ENCODE measurements at places on chromosomes 6 and 20. TPM values are rescaled to one million over a fixed set of nuclear protein-coding genes. Genes with fewer than 3 reads are reported as not detected.

The TBXT gene
- not detected for polyA plus RNA-seq

The BPIFB1 gene
- polyA plus RNA-seq, result not detected

The GPX5 gene
- not detected for polyA plus RNA-seq

The GJA10 gene
- polyA plus RNA-seq, result not detected

The OR2J1 gene
- not detected for polyA plus RNA-seq

The SLC17A1 gene
- 33.9 TPM for polyA plus RNA-seq

The LY6G6D gene
- polyA plus RNA-seq, result not detected

The CD24 gene
- polyA plus RNA-seq, result 1,102 TPM

The MATN4 gene
- polyA plus RNA-seq, result 0.25 TPM

The HLA-G gene
- polyA plus RNA-seq, result 6.9 TPM

The C4B gene
- polyA plus RNA-seq, result 22.3 TPM

DNA sequence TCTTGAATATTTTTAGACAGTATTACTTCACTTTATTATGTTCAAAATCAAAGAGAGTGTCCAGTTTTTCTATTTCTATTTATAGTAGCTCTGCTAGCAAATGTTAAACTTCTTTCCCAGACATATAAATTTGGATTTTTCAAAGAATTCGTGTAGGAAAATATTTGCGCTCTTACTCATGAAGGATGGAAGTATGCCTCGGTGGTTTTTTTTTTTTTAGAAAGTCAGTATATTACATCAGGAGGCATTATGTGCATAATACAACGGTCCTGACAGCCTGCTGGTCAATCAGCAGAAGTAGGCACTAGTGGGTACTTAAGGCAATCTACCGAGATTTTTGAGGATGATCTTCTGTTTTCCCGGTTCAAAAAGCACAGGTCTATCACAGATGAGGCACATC, 249.3 kb downstream of the TBX18 start:
- no peak for DNase-seq

DNA sequence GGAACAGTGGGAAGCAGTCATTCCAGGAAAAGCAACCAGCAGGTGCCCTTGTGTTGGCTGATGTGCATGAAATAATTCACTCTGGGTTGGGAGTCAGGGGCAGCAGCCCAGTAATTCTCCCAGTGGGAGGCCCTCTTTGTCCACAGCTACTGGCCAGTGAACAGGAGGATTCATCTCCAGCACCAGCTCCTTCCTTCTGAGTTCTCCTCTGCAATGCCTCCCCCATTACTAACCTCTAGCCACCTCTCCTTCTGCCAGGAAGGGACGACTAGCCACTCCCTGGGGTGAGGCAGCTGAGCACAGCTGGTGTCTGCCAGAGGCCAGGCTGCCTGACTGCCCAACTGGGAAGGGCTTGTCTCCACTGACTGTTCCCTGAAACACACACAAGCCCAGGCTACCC, 12.5 kb upstream of the R3HDML start:
- DNase-seq, result no peak

GRCh38 chr6:81735756-81736380, 16.6 kb downstream of the TENT5A start:
- no peak for DNase-seq

DNA sequence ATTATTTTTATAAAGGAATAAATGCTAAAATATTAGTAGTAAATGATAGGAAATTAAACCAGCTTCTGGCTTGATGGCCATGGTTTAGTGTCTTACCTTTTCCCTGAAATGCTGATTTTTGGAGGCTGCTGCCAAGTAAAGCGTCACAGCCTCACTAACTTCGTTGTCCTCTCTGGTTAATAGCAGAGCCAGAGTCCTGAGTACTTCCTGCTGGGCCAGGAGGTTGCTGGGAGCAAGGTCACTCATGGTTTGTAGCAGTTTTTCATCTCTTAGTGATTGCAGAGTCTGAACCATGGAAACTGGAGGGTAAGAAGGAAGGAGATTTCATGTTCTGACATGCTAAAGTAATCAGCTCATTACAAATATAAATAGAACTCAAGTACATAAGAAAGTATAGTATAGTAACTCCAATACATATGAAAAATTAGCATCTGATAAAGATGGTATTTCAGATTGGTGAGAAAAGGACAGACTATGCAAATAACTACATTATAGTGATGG, 26.5 kb upstream of the ARMH2 start:
- DNase-seq, result no peak

- DNase-seq, result no peak
Measured at GRCh38 chr20:56711018-56711417, 81.9 kb downstream of the TFAP2C start.

GRCh38 chr6:18654821-18655220, 267.7 kb downstream of the RNF144B start:
- no peak for DNase-seq

DNA sequence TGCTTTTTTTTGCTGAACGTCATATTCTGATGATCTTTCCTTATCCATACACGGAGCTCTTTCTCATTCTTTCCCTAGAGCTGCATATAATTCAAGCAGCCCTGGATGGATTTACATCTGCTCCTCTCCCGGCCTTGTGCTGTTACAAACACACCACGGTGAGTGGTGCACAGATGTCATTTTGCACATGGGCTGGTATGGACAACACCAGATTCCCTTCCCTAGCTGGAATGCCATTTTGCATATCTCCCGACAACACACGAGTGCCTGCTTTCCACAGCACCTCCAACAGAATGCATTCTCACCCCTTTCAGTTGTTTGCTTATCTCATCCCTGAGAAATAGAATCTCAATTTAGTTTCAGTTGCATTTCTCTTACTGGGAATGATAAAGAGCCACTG, 69.5 kb upstream of the AFDN start:
- DNase-seq, result no peak

GRCh38 chr6:81938991-81939732, 186.7 kb upstream of the TENT5A start:
- DNase-seq, result no peak

DNA sequence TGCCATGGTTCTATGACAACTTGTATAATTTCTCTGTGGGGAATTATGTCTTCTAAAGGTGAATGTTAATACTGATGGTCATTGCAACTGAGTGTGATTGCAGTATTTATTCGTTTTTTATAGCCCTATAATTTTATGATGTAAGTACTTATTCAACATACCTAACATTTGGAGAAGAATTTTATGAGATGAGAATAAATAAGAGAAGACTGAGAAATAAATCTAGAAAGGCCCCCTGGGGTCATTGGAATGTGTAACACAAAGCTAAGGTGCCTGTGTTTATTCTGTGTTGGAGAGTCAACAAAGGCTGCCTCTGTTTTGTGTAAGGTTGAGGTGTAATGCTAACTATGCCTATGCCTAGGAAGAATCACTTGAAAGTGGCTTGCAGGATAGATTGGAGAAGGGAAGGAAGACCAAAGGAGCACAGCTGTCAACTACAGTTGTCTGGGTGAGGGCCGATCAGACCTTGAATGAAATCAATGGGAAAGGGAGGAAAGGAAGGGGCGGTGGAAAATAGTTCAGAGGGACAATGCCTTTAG, 1076.7 kb downstream of the KIF16B start:
- no peak for DNase-seq

DNA sequence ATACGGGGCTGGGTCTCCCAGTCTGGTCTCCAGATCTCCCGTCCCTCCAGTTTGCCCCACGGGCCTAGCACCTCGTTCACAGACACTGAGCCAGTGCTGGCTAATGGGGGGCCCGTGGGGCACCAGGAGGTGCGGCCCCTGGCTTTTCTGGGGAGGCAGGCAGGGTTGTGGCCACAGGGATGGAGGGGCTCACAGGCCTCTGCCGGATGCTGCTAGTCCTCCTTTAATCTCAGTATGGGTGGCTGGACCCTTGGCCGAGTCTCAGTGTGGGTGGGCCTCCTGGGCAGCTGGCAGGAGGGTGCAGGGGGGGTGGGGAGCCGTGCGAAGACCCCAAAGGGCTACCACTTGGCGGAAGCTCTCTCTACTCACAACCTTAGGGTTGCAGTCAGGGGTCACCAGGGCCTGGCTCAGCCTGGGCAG, 1.6 kb upstream of the SOX18 start:
- no peak for DNase-seq

DNA sequence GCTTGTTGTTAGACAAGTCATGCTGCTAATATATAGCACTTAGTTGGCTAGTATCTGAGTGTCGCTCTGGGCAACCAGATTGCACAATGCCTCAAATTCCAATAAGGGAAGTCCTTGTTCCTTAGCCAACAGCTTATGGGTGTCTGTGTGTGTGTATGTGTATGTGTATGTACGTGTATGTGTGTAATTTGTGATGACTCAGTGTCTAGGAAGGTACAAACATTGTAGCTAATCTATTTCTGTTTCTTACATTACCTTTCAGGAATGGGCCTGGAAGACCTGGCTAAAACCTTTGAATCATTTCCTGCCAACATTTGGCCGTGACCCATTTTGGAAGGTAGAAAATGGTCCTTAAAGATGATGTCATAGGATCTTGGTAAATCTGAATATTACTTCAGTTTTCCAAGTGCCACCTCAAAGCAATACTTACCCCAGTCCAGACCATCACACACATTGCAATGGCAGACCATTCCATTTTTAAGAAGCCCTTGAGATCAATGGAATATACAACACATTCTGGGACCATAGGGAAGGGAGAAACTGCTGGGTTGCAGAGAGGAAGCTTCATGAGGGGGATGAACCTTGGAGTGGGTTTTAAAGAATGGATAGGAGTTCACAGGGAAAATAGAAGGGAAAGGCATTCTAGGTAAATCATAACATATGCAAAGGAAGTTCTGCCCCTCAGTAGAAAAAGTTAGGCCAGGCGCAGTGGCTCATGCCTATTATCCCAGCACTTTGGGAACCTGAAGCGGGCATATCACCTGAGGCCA, 25.1 kb downstream of the NEDD9 start:
- no peak for DNase-seq

DNA sequence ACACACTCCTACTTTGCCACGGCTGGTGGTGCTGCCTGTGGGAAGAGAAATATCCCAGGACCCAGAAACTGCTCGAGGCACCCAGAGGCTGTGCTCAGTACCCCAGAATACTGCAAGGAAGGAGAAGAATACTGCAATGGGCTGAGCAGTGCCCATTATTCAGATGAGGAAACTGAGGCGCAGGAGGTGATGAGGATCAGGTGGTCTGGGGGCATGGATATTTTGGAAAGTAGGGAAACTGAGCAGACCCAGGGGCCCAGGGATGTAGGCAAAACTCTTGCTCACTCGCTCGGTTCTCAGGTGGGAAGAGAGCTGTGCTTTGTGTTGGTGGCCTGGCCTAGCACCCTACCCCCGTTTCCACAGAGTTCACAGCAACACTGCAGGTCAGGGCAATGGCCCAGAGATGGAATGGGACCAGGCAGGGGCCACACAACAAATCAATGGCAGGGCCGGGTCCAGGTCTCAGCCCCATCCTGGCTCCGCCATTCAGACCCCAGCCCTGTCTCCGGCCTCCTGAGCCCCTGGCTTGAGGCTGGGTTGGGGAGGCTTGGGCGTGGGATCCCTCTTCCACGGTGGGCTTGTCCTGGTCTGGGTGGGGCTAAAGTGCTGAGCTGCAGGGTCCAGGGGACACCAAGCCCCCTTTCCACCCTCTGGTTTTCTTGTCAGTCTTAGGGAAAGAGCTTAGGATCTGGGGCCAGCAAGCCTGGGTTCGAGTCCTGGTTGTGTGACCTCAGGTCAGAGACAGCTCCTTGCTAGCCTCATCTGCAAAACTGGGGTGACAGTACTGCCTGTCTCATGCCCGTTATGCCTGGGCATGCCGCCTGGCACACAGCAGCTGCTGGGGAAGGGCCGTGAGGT, 33.9 kb downstream of the SUN5 start:
- DNase-seq, result no peak

DNA sequence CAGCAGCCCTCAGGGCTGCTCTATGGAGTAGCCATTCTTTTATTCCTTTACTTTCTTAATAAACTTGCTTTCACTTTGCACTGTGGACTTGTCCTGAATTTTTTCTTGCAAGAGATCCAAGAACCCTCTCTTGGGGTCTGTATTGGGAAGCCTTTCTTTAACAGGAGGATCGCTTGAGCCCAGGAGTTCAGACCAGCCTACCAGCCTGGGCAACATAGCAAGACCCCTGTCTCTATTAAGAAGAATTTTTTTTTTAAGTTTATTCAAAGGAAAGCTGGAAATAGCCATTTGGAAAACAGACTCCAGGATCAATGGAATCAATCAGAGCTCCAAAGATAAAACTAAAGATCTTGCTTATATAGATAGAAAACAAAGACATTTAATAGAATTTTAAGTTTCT, 29.1 kb downstream of the OR2B2 start:
- DNase-seq, result no peak

DNA sequence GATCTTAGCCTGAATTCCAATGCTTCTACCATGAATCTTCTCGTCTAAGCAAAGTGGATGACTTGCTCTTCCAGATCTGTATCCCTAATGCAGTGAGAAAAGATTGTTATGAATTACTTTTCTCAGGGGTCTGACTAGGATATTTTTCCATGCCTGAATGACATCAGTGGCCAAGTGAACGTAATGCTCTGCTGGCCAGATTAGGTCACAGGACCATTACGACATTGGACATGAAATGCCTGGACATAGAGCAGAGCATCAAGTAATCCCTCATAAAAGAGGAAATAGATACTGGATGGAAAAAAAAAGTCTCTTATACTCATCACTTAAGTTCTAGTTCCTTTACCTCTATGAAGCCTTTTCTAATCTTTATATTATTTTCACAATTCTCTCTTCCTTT, 12.1 kb upstream of the THEMIS start:
- no peak for DNase-seq

DNA sequence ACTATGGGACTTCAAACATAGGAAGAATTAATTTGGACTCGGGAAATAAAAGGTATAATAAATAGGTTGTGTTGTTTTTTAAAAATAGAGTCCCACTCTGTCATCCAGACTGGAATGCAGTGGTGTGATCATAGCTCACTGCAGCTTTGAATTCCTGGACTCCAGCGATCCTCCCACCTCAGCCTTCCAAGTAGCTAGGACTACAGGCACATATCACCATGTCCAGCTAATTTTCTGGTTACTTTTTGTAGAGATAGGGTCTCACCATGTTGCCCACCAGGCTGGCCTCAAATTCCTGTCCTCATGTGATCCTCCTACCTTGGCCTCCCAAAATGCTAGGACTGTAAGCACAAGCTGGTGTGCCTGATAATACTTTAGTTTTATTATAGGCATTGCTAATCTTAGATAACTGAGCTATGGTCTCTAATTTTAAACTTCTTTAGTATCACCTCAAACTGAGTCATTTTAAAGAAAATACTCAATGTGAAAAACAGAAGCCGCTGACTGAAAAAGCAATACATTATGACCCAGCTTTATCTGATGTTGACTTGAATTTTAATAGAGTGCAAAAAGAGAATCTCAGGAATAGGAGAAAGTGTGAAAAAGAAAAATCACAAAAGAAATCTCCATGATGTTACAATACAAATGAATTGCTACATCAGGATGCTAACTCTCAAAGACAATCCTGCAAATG, 251.0 kb downstream of the RNGTT start:
- no peak for DNase-seq

- no peak for DNase-seq
Measured at GRCh38 chr6:106141441-106142237, 55.5 kb downstream of the PRDM1 start.

Data from left kidney (tissue), 8 donors.